ENCODE measurements at places on chromosomes 12 and 14.

- DNase-seq: no peak
Measured at GRCh38 chr12:40137252-40137651, 31.4 kb upstream of the SLC2A13 start.

DNA sequence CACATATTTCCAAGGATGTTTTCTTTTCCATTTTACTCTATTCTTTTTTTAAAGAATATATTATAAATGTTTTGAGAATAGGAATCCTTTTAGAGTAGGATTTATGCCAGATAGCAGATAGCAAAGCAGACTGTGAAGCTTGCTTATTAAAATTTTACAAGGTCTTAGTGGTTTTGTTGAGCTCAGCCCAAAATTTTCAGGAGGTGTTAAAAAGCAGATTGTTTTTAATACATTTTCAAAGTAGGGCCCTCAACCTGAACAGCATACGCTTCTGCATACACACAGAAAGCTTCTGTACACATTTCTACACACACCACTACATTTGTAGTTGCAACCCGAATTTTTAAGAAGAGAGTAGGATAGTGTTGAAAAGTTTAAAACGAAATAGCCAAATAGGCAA lies 151.0 kb downstream of the EPS8 start:
- no peak for DNase-seq

DNA sequence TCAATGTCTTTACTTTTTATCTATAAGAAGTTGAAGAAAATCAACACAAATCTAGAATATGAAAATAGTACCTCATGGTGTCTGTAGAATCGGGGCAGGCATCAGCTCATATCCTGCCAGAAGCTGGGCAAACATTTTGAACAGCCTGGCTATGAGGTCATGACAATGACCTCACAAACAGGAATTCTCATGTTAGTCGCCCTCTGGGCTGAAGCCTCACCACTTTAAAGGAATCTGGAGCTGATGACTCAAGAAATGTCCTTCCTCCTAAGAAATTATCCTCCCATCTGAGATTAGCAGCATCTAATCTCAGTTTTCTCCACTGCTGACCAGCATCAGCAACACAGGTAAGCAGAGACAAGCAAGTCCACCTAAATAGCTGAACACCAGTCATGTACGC lies 27.1 kb downstream of the CLIP1 start:
- DNase-seq: no peak

GRCh38 chr14:87944987-87945604 lies 47.9 kb downstream of the GALC start:
- no peak for DNase-seq

DNA sequence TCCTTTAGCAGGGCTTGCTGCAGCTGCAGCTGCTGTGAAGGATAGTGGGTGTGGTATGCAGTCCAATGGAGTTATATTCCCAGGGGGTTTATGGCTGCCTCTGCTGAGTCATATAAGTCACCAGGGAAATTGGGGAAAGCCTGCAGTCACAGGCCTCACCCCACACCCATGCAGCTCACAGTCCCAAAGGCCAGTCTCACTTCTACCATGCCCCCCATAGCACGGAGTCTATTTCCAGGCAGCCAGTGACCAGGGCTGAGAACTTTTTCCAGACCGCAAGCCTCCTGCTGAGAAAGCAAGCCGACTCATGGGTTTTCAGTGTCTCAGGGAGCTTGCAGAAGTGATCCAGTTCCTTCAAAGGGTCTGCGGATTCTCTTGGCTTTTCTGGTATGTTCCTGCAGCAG lies 322.4 kb upstream of the CLEC14A start:
- DNase-seq: no peak

DNA sequence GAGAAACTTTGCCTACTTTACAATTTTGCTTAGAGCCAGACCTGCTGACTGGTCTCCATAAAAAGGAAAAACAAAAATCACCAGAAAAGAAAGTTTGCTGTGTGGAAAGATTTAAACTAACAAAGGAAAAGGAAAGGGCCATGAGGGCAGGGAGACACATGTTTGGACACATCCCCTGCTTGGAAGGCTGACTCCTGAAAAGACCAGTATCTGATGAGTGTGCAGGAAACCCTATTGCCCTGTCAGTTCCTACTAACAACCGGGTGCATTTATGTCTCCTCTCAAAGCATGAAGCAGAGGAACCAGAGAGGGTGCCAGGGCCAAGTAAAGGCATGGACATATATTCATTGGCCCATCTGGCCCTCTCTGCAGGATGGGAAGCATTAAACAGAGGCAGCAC lies 7.0 kb upstream of the STAB2 start:
- DNase-seq: no peak

DNA sequence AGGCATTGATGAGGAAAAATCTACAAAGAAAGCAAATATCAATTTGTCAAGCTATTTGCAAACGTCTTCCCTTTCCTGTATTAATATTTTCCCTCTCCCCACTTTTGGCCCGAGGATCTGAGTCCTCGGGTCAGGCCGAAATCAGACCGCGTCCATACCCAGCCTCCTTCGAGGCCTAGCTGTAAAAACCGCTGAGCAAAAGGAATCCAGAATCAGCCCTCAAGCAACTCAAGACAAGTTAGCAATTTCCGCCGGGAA lies 353 bp upstream of the MAPK1IP1L start:
- DNase-seq: no peak

GRCh38 chr14:105311838-105312237 lies 2.7 kb upstream of the PACS2 start:
- DNase-seq: no peak

GRCh38 chr14:46661728-46662127 lies 10.1 kb upstream of the RPL10L start:
- no peak for DNase-seq

GRCh38 chr14:39158222-39158858 lies 11.8 kb downstream of the TRAPPC6B start:
- no peak for DNase-seq

DNA sequence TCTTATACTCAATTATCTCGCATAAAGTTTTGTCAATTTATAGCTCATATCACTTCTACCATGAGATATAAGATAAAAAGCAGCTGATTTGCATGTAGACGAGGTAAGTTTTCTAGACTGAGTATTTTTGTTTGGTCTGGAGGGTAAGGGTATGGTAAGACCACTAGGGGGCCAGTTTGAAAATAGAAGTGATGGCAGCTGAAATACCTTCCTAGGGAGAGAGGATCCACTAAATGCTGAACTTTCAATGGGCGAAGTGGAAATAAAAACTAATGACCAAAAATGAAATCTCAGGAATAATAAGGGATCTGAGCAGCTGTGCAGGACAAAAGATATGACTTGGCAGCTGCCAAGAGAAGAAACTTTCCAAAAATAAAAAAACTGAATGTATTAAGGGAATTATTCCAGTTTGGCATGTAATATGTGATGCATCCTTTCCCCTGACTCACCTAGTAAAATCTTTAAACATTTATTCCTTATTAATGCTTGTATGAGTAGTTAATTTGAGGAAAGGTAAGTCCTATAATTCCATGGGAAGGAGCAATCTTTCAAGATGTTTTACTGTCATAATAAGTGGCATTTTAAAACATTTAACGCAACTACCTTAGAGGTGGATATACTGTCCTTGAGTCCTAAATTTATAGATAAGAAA lies 754.5 kb downstream of the C12orf50 start:
- no peak for DNase-seq

DNA sequence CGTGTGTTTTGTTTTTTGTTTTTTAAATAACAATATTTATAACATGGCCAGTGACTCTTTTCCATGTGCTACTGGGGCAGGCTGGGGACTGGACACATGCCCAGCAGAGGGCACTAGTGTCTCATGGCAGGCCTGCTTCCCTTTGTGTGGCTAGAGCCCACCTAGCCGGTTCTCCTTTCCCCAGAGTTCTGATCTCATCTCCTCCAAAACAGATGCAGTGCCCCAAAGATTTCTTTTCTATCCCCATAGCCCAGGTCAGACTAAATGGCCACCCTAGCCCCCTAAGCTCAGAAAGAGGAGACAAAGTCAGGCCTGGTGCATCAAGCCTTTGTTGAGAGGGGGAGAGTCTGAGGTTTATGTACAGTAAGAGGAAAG lies 21.2 kb downstream of the PRPF40B start:
- DNase-seq: peak; percentile 64

DNA sequence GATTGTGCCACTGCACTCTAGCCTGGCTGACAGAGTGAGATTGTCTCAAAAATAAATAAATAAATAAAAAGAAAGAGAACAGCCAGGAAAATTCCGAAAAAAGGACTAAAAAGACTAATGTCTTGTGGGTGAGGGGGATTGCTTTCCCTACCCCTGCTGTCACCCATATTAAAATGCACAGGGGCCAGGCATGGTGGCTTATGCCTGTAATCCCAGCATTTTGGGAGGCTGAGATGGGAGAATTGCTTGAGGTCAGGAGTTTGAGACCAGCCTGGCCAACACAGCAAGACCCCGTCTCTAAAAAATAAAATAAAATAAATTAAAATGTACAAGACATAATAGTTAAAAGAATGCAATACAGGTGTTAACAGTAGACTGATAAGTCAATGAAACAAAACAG lies 6.1 kb downstream of the DHRS1 start:
- DNase-seq: no peak

DNA sequence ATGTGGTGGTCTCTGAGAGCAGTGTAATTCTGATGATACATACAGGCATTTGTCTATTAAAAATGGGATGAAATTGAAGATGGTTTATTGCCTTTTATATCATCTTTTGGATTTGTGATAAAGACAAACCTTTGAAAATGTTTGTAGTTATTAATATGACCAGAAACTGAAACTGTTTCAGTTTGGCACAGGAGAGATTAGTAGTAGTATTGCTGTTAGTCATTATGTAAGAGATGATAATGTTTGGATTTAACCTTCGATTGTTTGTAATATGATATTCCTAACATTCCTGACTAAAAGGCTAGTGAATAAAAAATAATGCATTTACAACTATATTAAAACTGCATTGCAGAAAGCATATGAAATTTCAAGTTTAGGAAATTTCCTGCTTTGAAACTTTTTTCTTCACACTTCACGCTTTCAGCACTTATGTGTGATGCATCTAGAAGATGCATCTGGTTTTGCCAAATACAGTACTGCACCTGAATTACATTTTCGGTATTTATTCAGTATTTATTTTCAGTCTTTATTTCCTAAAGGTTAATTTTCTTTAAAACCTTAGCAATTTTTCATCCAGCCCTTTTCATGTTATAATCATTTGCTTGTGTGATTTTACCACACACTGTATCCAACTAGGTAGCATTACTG lies 25.5 kb downstream of the ADIPOR2 start:
- no peak for DNase-seq

- no peak for DNase-seq
Measured at GRCh38 chr14:100246809-100247428, 8.0 kb downstream of the YY1 start.

GRCh38 chr14:85088192-85088591 lies 441.8 kb upstream of the FLRT2 start:
- DNase-seq: no peak

- DNase-seq: no peak
Measured at GRCh38 chr12:57118711-57119271, 7.6 kb upstream of the STAT6 start.

DNA sequence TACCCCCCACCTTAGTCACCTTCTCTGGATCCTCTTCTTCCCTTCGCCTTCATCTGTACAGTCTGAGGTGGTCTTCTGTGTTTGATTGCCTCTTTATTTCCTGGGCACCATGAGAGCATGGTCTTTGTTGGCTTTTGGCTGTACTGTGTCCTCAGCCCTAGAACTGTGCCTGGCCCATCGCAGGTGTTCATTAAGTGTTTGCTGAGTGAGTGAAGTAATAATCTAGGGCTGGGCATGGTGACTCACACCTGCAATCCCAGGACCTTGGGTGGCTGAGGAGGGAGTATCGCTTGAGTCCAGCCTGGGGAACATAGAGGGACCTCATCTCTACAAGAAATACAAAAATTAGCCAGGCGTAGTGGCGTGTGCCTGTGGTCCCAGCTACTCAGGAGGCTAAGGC lies 13.9 kb downstream of the ALDH2 start:
- DNase-seq: no peak

Measured in stimulated activated CD4-positive, alpha-beta T cell treated with anti-CD3 and anti-CD28 coated beads, Interleukin-1b, Interleukin-23, amount 100 ng/mL, for 1 hour (primary cell).